ENCODE measurements at places on chromosomes 2 and 18.

- no peak for DNase-seq
Observed at GRCh38 chr2:20676353-20677215, 9.6 kb downstream of the GDF7 start.

DNA sequence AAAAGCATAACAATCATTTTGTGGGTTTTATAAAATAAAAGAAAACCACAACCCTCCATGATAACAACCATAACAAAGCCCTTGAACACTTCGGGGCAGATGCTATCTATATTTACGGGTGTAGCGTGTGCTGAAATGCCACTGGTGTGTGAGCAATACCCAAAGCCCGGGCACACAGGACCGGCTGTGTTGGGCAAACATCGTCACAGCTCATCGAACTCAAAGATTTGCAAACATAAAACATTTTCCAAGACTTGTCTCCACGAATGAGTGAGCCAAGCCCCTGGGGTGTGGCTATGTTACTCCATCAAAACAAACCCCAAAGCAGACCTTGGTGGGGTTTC, 290.2 kb downstream of the LPIN1 start:
- no peak for DNase-seq

DNA sequence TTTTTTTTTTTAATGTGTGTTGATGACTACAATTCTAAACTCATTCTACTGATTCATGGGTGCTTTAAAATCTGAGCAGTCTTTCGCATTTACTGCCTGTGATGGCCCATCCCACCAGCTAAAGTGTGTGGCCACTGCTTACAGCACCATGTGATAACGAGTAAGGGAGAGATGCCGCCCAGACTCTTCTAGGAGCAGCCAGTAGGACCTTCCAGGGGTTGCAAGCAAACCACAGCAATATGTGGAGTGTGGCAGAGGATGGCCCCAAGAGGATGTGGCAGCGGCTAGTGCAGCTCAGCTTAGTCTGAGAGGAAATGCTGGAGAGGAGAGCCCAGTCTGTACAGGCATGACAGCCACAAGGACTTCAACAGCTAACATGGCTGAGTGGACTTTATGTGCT, 14.9 kb downstream of the IL1B start:
- DNase-seq, result no peak

DNA sequence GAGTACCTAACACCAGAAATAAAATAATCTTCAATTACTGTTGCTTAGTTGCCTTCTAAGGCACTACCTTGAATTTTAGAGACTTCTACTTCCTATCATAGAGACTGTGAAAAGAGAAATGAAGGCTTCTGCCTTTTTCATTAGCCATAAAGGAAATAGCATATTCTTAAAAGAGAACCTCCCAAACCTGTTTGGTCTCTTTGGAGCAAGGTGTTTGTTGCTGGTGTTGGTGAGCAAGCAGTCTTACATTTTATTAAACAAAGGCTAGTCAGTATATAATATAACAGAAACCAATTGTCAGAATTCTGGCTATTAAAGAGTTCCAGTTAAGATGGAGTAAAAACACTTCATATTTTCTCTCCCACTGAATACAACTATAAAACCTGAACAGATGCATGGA, 116.4 kb downstream of the TAF4B start:
- DNase-seq, result no peak

DNA sequence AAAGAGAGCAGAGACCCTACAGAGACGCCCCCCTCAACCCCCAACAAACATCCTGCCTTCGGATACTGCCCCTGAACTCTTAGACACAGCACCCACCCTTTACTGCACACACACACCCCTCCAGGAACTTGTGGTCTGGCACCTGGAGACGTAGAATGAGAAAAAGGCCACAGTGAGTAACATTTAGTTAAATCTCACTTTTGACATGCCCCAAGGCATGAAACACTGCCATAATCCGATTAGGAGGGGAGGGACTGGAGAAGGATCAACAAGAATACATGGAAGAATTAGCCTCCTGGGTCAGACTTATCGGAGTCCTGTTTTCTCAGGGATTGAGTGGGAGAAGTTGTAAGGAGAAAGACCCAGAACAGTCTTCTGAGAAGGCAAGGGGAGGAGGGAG, 4.1 kb downstream of the CDK5R2 start:
- no peak for DNase-seq

- no peak for DNase-seq
Observed at GRCh38 chr2:217788669-217789002, 214.2 kb downstream of the TNS1 start.

DNA sequence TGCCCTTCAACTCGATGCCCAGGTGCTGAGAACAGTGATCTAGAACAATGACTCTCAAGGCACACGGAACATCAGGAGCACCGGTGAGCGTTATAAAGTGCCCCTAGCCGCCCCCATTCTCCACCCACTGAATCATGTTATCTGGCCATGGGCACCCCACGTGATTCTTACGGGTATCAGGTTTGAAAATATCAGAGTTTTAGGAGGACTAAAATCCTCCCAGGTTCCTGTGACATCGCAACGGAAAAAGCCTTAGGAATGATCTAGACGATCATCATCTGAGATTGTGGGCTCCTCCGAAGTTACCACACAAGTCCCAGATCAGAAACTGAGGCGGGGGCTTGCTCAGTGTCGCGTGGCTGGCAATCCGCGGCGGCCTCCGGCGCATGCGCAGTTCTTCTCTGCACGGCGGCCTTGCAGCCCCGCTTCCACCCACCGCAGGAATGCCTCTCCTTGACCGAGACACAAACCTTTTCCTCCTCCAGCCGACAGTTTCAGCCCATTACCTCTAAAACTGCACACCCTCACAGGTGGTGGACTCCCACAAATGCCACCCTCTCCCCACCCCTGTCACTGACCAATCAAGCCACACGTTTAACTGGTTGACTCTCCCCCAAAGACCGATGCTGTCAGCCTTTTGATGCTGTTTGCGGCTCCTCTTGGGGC, 5.8 kb upstream of the MRPL33 start:
- DNase-seq, result no peak

- no peak for DNase-seq
Observed at GRCh38 chr2:45690231-45690630, 38.8 kb downstream of the PRKCE start.

DNA sequence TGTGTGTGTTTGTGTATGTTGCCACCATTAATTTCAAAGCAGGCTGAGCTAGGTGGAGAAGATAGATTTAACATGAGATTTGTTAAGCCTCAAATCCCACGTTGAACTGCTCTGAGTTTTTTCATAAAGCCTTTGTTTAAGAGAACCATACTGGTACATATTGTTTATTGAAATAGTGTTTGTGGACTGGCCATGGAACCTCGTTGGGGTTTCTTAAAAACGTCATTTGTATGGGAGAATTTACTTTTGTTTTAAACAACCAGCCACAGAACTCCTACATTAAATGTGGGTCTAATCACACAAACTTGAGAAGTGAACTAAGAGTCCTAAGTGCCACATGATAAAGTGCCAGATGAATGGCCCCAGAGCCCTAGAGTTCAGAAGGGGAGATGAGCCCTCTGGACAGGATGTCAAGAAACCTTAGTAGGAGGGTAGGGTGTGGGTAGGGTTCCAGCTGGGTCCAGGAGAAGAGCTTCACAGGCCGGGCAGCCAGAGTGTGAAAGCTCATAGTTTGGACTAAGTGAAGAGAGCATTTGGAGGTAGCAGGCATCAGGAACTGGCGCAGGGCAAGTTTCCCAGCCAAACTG, 120.6 kb upstream of the EML6 start:
- DNase-seq, result peak; percentile 52

GRCh38 chr18:80107426-80107825, 1.6 kb upstream of the ADNP2 start:
- DNase-seq, result no peak

DNA sequence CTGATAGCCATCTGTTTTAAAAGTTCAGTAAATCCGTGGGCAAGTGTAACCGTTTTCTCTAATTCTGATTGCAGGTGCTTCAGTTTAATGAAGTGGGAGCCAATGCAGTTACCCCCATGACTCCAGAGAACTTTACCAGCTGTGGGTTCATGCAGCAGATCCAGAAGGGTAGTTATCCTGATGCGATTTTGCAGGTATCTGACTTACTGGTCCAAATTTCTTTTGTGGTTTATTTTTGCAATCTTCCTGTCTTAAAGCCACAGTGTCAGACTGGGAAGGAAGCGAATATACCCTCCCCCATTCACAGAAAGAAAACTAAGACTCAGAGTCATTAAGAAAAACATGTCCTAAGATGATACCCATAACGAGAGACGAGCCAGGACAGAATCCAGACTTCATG, 7.7 kb downstream of the SERPINB2 start:
- no peak for DNase-seq

- no peak for DNase-seq
Observed at GRCh38 chr2:10546975-10547391, 98.9 kb upstream of the ODC1 start.

- no peak for DNase-seq
Observed at GRCh38 chr2:8151888-8152287, 530.0 kb upstream of the ID2 start.

GRCh38 chr2:96649342-96649741, 6.8 kb downstream of the FER1L5 start:
- DNase-seq, result no peak

GRCh38 chr2:102698369-102699111, 63.3 kb upstream of the TMEM182 start:
- DNase-seq, result no peak

DNA sequence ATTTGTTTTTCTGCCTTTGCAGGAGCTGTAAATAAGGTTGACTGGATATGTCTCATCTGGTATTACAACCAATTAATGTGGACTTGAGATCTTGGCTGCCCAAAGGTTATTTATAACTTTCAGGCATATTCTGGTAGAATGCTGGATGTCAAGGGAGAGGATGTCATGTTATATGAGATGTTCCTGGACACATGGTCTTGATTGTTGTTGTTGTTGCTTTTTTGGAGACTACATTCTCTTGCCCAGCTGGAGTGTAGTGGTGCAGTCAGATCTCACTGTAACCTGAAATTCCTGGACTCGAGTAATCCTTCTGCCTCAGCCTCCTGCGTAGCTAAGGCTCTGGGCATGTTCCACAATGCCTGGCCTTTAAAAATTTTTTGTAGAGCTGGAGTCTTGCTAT, 83.3 kb downstream of the LCLAT1 start:
- no peak for DNase-seq

All from mesenchymal stem cell (in vitro differentiated cells and primary cell).